ENCODE measurements at places on chromosomes 12 and 14.

GRCh38 chr12:62297321-62297720 lies 37.1 kb downstream of the USP15 start:
- DNase-seq, result no peak

- no peak for DNase-seq
Observed at GRCh38 chr12:12736759-12737676, 19.9 kb downstream of the CDKN1B start.

DNA sequence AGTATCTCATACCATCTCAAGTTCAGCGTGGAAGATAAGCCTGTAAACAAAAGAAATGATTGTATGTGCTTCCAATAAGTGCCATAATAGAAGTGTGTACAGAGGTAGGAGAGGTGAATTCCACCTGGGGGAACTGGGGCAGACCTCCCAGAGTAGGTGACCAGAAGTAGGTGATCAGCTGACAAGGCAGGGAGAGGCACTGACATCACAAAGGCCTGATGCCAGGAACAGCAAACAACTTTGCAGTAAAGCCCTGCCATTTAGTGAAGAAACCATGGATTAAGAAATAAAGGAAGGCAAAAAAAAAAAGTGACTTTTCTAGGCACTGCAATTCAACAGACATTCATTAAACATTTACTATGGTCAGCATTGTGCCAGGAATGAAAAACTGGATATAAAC lies 31.1 kb downstream of the NR1H4 start:
- DNase-seq, result no peak

DNA sequence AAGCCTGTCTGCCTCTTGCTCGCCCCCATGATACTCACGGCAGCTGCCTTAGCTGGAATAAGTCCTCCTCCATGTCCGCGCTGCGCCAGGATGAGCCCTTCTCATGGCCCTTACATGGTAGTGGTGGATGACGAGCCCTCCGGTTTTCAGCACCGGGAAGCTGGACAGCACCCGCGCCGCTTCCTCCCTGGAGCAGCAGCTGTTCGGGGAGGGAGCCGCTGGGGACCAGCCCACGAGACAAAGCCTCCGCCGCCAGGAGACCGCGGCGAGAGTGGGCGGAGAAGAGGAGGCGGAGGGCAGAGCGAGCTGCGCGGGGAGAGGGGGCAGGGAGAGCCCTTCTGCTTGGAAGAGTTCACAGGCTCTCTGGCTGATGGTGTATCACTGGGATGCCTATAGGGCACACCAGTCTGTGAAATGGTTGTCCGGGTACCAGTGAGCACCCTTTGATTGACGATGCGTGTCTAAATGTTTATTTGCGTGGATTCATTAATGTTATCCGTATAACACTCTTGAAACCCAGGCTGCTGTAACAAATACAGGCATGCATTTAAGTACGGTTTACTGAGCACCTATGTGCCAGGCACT lies at the start of gene SVOP:
Gene SVOP, minus strand, starts transcription at position 273 of the 585 bp plus-strand sequence. Its CDS starts 200 bp downstream, at position 73.
- DNase-seq, result no peak

DNA sequence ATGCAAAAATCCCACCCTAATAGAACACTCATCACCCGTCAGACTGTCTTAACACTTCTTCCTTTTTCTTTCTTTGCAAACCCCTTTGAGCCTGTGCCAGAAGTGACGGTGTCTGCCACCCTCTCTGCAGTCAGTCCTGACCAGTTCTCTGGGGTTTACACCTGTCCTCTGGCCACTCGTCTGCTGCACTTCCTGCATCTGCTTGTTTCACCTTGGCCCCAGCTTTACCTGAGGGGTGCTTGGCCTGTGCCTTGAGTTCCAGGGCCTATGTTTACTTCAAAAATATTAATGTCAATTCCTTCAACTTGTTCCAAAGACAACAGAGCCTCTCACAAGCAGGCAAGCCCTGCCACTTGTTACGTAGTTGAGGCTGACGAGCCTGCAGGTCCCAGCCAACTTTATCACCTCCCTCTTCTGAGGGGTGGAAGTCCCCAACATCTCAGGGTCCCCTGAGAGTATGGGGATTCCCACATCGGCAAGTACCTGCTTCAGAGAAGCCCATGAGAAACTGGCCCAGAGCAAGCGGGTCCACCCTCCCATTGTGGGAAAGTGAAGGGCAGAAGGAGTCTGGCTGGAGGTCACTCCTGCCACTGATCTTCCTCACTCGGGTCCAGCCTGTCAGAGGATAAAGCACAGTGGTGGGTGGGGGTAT lies 205.4 kb downstream of the DAD1 start:
- DNase-seq, result no peak

DNA sequence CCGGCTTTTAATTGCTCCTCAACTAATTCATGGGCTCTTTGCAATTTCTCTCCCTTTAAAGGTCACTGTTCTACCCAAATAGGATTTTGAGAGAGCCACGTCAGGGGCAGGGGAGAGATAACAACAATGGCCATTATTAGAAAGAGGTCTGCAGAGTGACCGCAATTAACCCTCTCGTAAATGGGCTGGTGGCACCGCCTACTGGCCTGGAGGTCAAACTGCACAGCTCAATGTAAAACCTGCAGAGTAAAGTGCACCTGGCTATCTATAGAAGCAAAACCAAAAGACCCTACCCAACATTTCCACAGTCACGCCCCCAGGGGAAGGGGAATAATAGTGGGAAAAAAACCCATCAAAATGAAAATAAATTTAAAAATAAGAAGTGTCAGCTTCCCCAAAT lies 21.6 kb upstream of the CLEC4E start:
- DNase-seq, result no peak

DNA sequence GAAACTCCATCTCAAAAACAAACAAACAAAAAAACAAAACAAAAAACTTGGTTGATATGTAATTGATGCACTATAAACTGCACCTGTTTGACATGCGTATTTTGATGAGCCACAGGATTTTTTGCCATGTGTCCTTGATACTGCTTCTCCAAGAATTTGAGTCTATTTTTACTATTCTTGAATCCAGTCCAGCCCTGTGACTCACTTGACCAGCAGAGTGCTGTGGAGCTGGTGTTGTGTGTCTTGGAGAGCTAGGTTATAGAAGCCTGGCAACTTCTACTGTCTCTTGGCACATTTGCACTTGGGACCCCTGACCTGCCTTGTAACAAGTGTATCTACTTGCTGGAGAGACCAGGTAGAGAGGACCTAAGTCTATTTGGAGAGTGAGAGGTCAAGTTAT lies 52.0 kb downstream of the KLRG1 start:
- DNase-seq, result no peak

GRCh38 chr14:64715628-64716412 lies 11.6 kb downstream of the PLEKHG3 start:
- DNase-seq, result no peak

- no peak for DNase-seq
Observed at GRCh38 chr14:99667821-99668220, 16.3 kb upstream of the CYP46A1 start.

DNA sequence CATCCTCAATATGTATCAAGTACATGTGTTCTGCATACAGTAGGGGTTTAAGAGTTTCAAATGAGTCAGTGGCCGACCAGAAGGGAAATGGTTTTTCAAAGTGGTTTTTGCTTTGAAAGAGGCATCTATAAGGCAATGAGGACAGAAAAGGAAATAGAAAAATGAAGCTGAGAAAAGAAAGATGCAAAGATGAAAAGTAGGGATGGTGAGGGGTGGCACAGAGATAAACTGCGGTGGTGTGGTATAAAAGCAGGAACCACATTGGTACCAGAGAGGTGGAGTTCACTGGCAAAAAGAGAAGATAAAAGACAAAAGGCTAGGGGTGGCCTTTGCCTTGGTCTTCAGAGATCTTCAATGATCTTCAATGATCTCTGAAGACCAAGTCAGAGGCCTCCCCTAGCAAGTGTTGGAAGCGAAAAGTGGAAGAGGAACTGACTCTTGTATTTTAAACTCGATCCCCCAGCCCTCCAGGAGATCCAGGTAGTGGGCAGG lies 144.0 kb upstream of the KRR1 start:
- no peak for DNase-seq

DNA sequence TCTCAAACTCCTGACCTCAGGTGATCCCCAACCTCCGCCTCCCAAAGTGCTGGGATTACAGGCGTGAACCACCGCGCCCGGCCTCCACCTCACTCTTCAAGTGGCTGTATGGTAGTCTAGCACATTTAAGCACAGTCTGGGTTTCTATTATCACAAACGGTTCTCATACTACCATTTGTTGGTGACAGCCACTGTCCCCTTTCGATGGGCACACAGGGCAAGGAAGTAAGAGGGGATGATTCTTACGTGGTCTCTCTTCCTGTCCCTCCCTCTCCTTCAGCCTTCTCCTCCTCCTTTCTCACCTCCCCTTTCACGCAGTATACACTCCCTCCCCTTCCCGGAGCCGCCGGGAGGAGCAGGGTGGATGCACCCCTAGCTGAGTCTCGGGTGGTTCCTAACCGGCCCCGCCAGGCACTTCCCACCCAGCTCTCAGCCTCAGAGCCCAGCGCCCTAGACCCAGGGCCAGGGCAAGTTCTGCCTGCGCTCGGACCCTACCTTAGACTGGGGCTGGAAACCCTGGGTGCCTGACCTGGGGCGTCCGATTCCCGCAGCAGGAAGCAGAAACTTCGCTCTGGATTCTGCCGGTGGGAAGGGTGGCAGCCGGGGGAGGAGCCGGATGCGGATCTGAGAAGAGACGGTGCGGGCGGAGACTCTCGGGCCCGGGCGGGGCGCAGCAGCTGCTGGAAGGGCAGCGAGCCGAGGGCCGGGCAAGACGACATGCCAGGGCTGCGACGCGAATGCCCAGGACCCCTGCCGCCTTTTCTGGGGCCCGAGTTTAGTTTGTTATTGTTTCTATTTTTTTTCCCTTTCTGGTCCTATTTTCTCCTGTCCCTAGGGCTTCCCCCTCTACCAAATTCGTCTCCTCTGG lies at the start of gene TEP1:
Gene TEP1, minus strand, starts transcription at position 626 of the 868 bp plus-strand sequence. CDS start 5,062 bp downstream, outside the sequence.
- DNase-seq, result peak; percentile 37

DNA sequence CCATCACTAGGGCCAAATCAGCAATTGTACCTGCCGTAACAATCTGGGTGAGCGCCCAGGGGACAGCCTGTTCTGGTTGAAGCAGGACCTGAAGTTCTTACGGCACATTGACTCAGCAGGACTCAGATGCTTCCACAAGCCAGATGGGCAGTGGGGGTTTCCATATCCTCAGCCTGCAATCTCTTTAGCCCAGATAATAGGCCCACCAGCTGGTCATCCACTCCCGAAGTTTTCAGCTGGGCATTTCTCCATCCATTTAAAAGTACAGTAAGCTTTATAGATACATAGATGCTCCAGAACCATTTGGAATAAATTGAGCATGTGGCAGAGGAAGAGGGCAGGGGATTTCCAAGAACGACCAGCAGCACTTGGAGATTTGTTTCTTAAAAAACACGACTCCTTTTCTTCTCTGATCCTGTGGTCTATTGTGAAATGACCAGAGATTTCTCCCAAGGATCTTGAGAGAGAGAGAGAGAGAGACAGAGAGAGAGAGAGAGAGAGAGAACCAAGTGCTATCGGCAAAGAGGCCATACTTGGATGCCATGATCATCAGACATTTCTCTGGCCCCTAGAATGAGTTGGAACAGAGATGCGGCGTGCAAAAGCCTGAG lies 74.8 kb upstream of the PLXNC1 start:
- DNase-seq, result no peak

- no peak for DNase-seq
Observed at GRCh38 chr14:20799892-20800544, 2.6 kb downstream of the RNASE1 start.

DNA sequence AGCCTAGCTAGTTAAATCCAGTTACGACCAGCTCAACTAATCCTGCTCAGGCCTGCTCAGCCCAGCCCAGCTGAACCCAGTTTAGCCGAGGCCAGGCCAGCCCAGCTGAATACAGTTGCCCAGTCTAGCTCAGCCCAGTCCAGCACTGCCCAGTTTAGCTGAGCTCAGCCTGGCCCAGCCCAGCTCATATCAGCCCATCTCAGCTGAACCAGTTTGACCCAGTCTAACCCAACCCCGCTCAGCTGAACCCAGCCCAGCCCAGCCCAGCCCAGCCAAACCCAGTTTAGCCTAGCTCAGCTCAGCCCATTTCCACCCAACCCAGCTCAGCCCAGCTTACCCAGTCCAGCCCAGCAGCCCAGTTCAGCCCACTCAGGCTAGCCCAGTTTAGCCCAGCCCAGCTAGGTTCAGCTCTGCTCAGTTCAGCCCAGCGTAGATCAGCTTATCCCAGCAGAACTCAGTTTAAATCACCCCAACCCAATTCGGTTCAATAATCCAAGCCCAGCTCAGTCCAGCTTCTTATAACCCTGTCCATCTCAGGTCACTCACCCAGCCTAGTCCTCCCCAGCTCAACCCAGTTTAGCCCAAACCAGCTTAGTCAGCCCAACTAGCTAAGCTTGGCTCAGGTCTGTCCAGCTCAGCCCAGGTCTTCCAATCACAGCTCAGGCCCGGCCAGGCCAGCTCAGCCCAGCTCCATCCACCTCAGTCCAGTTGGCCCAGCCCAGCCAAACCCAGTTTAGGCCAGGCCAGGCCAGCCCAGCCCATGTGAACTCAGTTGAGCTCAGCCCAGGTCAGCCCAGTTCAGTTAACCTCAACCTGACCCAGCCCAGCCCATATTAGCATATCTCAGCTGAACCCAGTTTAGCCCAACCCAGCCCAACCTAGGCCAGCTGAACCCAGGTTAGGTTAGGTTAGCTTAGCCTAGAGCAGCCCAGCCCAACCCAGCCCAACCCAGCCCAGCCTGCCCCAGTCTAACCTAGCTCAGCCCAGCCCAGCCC lies 76.7 kb downstream of the TMEM121 start:
- no peak for DNase-seq

GRCh38 chr12:21850419-21850818 lies 75.9 kb upstream of the KCNJ8 start:
- no peak for DNase-seq
